Astrocyte (in vitro differentiated cells and primary cell): ENCODE measurements at places on chromosomes 4 and X. TPM values are rescaled to one million over a fixed set of nuclear protein-coding genes. Genes with fewer than 3 reads are reported as not detected.
A peak's percentile ranks its signal among the peaks of the same experiment; 100 is the strongest.

The CYLC1 gene
- total RNA-seq, result not detected in 2 replicates

- no peak for DNase-seq
- no peak overlapping the region for H3K27ac ChIP-seq
- no peaks in the 10 kb centered on the region for H3K36me3 ChIP-seq
- no peaks in the 10 kb centered on the region for H3K27me3 ChIP-seq
- H3K4me1 ChIP-seq, result no peaks in the 10 kb centered on the region
- no peak overlapping the region for H3K4me3 ChIP-seq
Measured at GRCh38 chrX:134161162-134161561, 75.8 kb upstream of the CCDC160 start.

The PRPS1 gene
- 155 and 161 TPM in 2 replicates for total RNA-seq

GRCh38 chr4:145804116-145804515 lies 124.2 kb downstream of the C4orf51 start:
- H3K4me3 ChIP-seq, result no peak overlapping the region
- H3K4me1 ChIP-seq, result peaks cover 39% of the 10 kb centered on the region
- peak; percentile 93 for DNase-seq
- no peaks in the 10 kb centered on the region for H3K27me3 ChIP-seq
- peak overlapping the region; percentile 52 for H3K27ac ChIP-seq

The TRMT10A gene
- total RNA-seq, result 9.6 and 11.8 TPM in 2 replicates

DNA sequence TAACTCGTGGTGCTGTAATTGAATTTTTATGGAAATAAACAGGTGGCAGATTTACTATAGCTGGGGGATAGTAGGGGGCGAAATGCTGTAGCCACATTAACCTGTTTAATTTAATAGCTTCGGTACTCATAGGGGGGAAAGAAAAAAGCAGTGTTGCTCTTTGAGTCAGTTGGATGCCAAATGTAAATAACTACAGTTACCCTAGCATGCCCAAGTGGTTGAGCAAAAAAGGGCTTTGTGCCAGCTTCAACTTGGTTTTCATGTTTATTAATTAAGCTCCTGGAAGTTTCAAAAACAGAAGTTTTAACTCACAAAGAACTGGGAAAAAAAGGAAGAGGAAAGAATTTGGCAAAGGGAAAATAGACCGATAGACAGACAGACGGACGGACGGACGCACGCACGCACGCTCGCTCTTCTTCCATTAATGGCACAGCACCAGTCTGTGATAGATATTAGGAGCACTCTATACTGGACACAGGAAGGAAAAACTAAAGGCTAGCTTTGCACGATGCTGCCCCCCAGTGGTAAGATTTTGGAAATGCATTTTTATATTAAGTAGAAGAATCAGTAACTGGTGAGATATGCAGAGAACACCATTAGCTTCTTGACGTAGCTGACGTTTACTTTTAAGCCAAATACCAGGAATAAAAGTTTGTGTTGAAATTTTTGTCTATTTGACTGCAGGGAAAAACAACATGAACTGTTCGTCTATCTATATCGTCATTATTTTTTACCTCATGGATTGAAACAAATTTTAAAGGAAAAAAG lies 151.8 kb downstream of the SLC7A11 start:
- DNase-seq, result peak; percentile 54
- peak overlapping the region; percentile 57 for H3K4me3 ChIP-seq
- no peak overlapping the region for H3K27ac ChIP-seq
- no peaks in the 10 kb centered on the region for H3K27me3 ChIP-seq
- H3K4me1 ChIP-seq, result no peaks in the 10 kb centered on the region
- H3K36me3 ChIP-seq, result no peaks in the 10 kb centered on the region

The PRDM5 gene
- total RNA-seq, result 5.3 and 6.5 TPM in 2 replicates

GRCh38 chr4:156779042-156779441 lies 192.6 kb downstream of the PDGFC start:
- peaks cover 4% of the 10 kb centered on the region for H3K36me3 ChIP-seq
- no peaks in the 10 kb centered on the region for H3K27me3 ChIP-seq
- no peak overlapping the region for H3K4me3 ChIP-seq
- peaks cover 70% of the 10 kb centered on the region for H3K4me1 ChIP-seq
- H3K27ac ChIP-seq, result peak overlapping the region; percentile 88

DNA sequence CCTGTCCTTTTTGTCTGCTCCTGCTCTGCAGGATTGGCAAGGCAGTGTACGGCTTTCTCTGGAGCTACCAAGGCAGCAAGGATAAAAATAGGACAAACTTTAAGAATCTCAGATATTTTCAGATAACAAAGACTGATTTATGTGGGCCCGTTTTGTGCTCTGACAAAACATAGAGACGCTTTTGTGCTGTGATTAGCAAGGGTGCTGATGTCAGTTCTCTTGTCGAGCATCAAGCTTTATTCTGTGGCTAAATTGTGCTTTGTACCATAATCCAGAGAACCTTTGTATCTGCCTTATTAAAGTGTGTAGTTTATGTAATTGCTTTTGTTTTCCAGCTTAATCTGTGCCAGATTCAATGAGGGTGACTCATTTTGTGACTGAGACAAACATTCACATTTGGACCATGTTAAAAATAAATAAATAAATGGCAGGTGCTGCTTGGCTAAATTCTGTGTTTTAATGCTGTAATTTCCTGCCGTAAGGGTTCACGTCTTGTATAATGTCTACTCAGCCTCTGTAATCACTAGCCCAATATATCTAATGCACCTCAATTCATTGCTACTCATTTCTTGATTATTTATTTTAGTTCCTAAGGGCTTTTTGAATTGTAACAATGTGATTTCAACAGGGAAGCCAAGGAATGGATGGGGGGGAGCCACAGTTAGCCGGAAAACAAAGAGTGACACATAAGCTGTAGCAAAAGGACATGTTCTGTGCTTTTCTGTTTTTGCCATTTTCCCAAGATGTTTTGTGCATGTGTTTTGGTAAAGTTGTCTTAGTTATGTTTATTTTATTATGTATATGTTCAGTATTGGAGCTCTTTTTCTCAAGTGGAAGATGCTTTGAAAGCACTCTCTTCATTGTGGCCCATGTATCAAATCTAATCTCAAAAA lies 75.1 kb downstream of the GAB1 start:
- no peaks in the 10 kb centered on the region for H3K36me3 ChIP-seq
- peaks cover 8% of the 10 kb centered on the region for H3K4me1 ChIP-seq
- H3K27me3 ChIP-seq, result no peaks in the 10 kb centered on the region
- H3K27ac ChIP-seq, result no peak overlapping the region
- DNase-seq, result peak; percentile 34
